ENCODE measurements at places on chromosomes 6 and 20.

DNA sequence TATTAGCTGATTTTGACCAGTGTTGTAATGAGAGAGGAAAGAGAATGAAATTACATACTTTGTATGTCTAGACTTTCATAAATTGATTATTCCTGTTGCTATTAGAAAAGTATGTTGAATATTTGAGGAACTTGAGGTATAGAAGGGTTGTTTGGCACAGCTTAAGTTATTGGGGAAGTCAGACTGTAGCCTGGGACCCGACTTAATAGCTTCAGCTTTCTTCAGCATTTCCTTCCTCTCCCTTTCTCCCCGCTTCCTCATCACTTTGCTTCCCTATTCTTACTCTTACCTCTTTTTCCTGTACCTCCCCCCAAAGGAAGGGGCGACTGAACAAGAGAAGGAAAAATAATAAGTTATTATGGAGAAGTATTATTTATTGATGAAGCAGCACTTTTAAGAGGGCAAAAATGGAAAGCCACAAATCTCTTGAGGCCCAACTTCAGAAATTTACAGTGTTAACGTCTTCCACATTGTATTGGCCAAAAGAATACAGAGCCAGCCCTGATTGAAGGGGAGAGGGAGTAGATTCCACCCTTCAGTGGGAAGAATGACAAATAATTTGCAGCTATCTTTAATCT lies 7.4 kb downstream of the SENP6 start:
- DNase-seq: no peak
- peaks cover 4% of the 10 kb centered on the region for H3K4me1 ChIP-seq
- H3K4me3 ChIP-seq: no peak overlapping the region
- H3K36me3 ChIP-seq: peaks cover 10% of the 10 kb centered on the region

- no peak overlapping the region for H3K27ac ChIP-seq
- no peaks in the 10 kb centered on the region for H3K27me3 ChIP-seq
- no peak for DNase-seq
- H3K4me1 ChIP-seq: peaks cover 20% of the 10 kb centered on the region
- H3K4me3 ChIP-seq: no peak overlapping the region
- H3K36me3 ChIP-seq: peaks cover 3% of the 10 kb centered on the region
Measured at GRCh38 chr6:15331629-15332251, 85.9 kb downstream of the JARID2 start.

DNA sequence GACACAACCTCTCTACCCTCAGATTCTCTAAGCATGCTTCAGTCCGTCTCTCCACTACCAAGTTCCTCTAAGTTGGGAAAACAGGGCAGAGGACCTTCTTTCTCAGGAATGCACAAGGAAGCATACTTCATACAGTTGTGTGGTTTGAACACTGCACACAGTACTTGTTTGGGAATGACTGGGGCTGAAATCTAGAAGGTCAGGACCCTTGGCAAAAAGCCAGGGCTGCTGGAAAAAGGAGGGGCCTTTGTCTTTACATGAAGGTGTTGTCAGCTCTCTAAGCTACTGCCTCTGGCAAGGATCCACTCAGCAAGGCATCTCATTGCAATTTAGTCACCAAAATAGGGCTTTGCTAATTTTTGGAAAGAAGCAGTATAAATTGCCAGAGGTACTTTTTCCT lies 20.7 kb upstream of the HEY2 start:
- H3K27ac ChIP-seq: no peak overlapping the region
- no peaks in the 10 kb centered on the region for H3K4me1 ChIP-seq
- H3K27me3 ChIP-seq: no peaks in the 10 kb centered on the region
- no peak for DNase-seq
- H3K4me3 ChIP-seq: no peak overlapping the region
- no peaks in the 10 kb centered on the region for H3K36me3 ChIP-seq

DNA sequence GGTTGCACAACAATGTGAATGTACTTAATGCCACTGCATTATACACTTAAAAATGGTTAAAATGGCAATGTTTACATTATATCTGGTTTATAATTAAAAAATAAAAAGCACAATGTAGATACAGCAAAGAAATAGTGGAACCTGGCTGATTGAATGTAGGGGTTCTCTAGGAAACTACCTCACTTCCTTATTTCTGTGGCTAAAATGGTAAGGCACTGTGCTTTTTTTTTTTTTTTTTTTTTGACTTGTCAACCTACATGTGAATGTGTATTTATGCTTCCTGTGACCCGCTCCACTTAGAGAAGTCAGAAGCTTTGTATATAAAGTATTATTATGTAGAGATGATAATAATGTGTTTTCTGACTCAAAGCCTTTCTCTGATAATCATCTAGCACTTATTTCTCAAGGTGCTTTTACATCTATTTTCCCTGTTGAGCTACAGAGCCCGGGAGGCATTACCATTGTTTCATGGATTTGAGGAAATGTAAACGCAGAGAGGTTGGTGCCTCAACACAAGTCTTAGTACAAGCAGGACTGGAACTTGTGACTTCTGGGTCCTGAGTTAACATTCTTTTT lies 55.0 kb downstream of the SOX4 start:
- no peak for DNase-seq
- H3K27me3 ChIP-seq: no peaks in the 10 kb centered on the region
- H3K27ac ChIP-seq: no peak overlapping the region
- no peak overlapping the region for H3K4me3 ChIP-seq
- H3K4me1 ChIP-seq: no peaks in the 10 kb centered on the region

DNA sequence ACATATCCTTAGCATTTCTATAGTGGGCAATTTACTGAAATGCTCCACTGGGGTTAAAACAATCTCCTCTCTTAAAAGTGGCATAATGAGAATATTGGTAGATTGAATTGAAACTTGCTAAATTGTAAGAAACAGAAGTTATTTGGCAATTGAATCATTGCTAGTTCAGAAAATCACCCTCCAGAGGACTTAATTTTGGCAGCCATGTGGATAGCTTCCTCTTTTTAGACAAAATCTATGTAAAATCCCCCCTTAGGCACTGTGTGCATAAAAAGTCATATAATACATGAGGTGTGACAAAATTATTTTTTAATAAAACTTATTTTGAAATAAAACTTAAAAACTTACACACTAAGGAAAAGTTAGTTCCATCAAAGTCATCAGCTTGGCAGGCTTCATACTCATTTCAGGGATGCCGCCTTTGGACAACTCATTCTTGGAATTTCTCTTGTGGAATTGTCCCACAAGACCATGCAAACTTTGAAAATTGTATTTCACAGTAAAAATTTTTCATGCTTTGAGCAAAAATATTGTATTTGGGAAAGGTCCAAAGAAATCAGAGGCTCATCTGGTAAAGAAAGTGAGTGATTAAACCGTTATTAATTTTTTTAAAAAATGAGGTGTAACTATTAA lies 473.0 kb downstream of the BCKDHB start:
- H3K27ac ChIP-seq: no peak overlapping the region
- no peak overlapping the region for H3K4me3 ChIP-seq
- H3K27me3 ChIP-seq: no peaks in the 10 kb centered on the region
- H3K36me3 ChIP-seq: no peaks in the 10 kb centered on the region

DNA sequence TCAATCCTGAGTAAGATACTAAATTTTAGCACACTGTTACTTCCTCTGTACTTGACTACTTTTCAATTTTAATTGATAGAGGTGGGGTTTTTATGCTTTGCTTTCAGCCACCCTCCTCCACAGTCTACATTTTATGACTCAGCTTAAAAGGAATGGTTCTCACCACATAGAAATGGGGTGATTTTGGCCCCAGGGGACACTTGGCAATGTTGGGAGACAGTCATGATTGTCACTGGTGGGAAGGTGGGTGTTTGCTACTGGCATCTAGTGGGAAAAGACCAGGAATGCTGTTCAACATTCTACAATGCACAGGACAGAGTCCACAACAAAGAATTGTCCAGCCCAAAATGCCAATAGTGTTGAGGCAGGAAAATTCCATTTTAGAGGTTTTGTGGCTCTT lies 71.3 kb downstream of the PCSK2 start:
- H3K4me3 ChIP-seq: no peak overlapping the region
- H3K36me3 ChIP-seq: peaks cover 7% of the 10 kb centered on the region
- H3K4me1 ChIP-seq: no peaks in the 10 kb centered on the region
- no peaks in the 10 kb centered on the region for H3K27me3 ChIP-seq
- no peak overlapping the region for H3K27ac ChIP-seq

- H3K4me3 ChIP-seq: peak within 1 kb of the TSS; percentile 39
- H3K27ac ChIP-seq: no peak within 1 kb of the TSS
- peak; percentile 80 for DNase-seq
Measured at GRCh38 chr6:108165714-108166663, at the start of gene NR2E1. Gene NR2E1, plus strand, starts transcription at chr6:108166022. Its CDS starts 744 bp downstream, at chr6:108166766.

DNA sequence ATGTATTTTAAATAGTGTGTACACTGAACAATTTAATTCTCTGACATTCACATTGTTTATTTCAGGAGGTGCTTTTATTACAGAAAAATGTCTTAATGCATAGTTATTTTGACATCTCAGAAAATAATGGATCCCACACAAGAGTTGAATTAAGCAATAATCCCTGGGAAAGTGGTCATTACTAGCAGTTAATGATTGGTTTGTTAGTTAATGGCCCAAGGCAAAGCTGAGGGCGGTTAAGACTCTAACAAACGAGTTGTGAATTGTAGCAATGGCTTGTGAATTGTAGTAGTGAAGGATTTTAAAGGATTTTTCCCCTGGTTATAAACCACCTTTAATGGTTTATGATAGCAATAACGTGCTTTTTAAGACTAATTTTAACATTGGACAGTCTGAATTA lies 1316.0 kb upstream of the GJE1 start:
- H3K27ac ChIP-seq: no peak overlapping the region
- DNase-seq: no peak
- H3K27me3 ChIP-seq: no peaks in the 10 kb centered on the region
- H3K36me3 ChIP-seq: no peaks in the 10 kb centered on the region
- H3K4me1 ChIP-seq: no peaks in the 10 kb centered on the region

GRCh38 chr6:32668226-32668747 lies 1.8 kb upstream of the HLA-DQB1 start:
- H3K27ac ChIP-seq: no peak overlapping the region
- no peak overlapping the region for H3K4me3 ChIP-seq
- peak; percentile 54 for DNase-seq

DNA sequence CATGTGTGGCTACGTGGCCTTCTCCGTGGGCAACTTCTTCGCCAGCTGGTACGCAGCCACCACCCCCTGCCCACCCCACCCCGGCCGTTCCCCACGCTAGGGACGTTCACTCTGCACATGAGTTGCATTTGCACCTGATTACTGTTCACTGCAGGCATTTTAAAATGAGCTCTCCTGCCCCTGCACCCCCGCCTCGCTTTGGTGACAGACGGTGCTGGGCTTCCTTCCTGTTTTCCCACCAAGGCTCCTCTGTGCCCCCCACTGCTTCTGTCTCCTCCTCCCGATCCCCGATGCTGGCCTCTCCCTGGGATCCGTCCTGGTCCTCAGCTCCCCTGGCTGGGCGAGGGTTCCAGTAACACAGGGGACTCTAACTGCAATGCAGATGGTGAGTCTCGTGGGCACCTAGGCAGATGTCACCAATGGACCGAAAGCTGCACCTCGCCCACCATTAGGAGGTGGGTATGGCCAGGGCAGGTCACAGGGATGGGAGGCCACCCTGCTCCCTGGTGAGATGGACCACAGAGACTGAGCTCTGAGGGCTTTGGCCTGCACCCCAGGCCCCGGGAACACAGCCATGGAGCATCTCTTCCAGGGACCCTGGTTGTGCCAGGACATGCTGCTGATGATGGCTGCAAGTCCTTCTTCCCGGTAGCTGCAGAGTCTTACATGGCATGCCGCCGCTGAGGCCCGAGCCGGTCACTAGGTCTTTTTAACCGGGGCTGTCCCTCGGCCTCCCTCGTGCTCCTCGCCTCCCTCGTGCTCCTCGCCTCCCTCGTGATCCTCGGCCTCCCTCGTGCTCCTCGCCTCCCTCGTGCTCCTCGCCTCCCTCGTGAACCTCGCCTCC lies 3.8 kb downstream of the UNC93A start:
- peaks cover 3% of the 10 kb centered on the region for H3K36me3 ChIP-seq
- no peaks in the 10 kb centered on the region for H3K27me3 ChIP-seq
- H3K27ac ChIP-seq: no peak overlapping the region

GRCh38 chr20:50017576-50018248 lies 34.9 kb downstream of the SNAI1 start:
- H3K27me3 ChIP-seq: no peaks in the 10 kb centered on the region
- no peak for DNase-seq
- peaks cover 2% of the 10 kb centered on the region for H3K4me1 ChIP-seq
- H3K36me3 ChIP-seq: no peaks in the 10 kb centered on the region
- H3K4me3 ChIP-seq: no peak overlapping the region

DNA sequence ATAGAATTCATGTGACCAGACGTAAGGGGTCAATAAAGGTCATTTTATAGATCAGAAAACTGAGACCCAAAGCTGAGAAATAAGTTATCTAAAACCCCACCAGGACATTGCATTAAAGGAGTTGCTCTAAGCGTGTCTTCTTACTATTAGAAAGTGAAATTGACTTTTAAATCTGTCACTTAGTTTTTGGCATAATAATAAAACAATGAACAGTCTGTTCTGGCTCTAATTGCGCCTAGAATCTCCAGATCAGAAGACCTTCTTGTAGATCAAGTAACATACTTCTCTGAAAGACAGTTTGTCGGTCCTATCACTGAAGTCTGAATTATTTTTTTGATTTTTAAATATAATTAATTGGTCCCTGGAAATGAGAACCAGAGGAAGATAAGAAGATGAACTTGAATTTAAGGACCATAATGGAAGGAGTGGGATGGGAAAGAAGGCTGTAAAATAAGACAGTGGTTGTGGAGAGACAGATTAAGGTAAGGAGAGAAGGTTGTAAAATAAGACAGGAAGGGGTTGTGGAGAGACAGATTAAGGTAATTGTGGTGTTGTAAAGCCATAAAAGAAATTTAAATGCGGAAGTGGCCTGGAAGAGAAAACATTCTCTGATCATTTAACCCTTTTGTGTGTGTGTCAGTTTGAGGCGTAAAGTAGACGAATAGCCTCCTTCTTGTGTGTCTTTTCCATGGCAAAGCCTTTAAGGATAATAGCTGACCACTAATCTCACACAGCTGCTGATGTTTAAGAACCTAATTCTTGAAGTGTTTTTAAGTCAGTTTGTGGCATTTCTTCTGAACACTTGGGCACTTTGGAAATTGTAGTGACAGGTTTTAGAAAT lies 20.1 kb downstream of the TOP1 start:
- DNase-seq: no peak
- peaks cover 16% of the 10 kb centered on the region for H3K4me1 ChIP-seq
- no peak overlapping the region for H3K27ac ChIP-seq
- H3K4me3 ChIP-seq: peak overlapping the region; percentile 4

DNA sequence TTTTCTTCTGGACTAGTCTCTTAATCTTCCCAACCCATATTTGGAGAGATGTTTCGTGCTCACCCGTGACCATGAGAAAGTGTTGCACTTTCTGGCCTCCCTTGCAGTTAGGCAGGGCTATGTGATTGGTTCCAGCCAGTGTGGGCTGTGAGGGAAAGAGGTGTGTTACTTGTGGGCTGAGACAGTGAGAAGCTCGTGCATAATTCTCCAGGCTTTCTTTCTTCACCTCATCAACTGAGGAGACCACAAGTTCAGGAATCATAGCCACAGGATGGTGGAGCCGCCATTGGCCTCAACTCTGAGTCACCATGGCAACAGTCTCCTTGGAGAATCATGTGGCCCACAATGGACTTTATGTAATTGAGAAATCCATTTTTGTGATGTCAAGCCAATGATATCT lies 57.5 kb upstream of the FUCA2 start:
- no peak overlapping the region for H3K27ac ChIP-seq
- H3K27me3 ChIP-seq: no peaks in the 10 kb centered on the region
- DNase-seq: no peak
- H3K4me1 ChIP-seq: peaks cover 4% of the 10 kb centered on the region
- H3K4me3 ChIP-seq: no peak overlapping the region
